ENCODE measurements at places on chromosomes 1 and 21.

DNA sequence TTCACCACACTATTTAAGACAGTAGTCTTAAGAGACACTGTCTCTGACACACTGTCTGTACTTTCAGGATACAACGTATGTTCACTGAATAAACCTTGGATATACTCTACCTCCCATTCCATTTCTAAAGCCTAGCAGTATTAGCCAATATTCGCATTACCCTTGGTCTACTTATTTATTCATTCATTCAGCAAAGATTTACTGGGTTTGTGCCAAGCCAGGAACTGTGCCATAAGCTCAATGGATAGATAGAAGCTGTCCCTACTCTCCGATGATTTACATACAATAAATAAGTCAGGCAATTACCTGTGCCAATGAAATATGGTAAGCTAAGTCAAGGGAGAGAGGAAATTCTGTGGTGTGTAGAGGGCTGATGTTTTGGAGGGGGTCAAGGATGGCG is 195.2 kb upstream of the RAB4A start:
- no peak for DNase-seq

DNA sequence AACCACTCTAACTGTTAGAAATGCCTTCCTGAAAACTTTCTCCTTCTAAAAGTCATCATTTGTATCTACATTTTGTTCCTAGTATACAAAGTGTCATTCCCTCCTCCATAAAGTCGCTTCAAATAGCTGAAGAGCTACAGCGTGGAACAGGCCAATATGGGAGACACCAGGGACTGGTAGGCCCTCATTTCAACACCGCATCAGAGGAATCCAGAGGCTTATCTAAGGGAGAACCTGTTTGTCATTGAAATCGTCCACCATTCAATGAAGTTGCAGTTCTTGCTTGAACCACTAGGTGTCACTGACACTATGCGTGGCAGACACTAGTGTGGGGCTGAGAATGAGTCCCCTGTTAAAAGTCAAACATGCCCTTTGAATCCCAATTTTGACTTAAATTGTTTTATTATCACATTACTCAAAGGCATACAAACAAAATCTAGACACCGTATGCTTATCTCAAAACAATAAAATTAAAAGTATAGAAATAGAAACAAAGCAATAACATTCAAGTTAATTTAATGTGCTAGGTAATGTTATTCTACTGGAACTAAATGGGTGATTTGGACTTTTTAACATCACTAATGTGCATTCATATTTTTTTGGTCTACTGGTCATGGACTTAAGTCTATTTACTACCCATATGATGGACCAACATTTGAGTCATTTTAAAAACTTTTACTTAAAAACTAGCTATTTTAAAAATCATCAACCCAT is 182.3 kb downstream of the FCRL5 start:
- DNase-seq: no peak

- no peak for DNase-seq
These were observed 2.6 kb upstream of the UQCRHL start for GRCh38 chr1:15810073-15810472.

- DNase-seq: no peak
These were observed 69.7 kb downstream of the NFIA start for GRCh38 chr1:61152066-61152465.

GRCh38 chr21:37383086-37383485 is 16.5 kb downstream of the DYRK1A start:
- DNase-seq: no peak

DNA sequence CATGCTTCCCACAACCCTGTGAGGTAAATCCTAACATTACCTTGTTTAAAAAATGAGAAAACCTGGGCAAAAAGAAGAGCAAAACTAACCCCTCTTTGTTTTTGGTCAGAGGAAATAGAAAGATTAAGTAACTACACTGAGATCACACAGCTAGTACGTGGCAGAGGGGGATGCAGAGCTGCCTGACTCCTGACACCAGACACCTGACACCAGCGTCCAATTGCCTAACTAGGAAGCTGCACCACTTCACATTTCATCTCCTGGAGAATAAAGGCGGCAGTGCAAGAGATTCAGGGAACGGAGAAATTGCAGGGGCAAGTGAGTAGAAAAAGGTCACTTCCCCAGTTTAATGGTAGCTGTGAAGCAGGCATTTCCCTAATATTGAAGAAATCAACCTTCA is 229.3 kb upstream of the PTBP2 start:
- DNase-seq: no peak

- no peak for DNase-seq
These were observed 89.4 kb upstream of the C1orf174 start for GRCh38 chr1:3989465-3989864.

DNA sequence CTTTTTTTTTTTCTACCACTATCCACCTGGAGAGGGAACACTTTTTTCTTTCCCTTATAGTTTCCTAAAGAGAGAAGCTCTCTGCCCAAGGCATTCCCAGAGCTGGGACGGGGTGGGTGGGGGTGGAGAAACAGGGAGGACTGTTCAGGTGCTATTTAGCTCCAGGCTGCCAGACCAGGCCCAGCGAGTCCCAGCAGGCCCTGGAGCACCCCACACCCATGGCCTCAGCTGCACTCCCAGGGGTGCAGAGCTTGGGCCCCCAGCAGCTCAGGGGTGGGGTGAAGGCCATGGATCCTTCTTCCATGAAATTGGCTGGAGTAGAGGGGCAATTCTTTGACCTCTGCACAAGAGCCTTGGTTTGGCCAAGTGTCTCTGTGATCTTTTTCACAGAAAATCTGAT is 4.1 kb downstream of the ETV3L start:
- DNase-seq: no peak

GRCh38 chr1:95435611-95436010 is 201.6 kb downstream of the RWDD3 start:
- no peak for DNase-seq

GRCh38 chr1:219220945-219221344 is 47.3 kb downstream of the LYPLAL1 start:
- DNase-seq: no peak

DNA sequence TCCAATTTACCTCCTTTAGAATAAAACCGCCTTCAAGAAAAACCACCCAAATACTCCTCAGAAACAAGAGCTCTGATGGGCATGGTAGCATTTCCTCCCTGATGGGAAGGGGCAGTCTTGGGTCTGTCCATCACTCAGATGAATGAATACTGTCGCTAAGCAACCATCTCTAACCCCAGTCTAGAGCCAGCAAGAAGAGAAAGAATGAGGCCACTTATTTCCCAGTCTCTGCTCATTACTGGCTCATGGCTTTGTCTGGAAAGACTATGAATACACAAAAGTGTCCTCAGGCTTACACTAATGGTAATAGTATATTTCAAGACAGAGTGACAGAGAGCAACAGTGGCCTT is 51.0 kb upstream of the F3 start:
- DNase-seq: no peak

- DNase-seq: no peak
These were observed 20.6 kb downstream of the ESPN start for GRCh38 chr1:6445062-6445763.

DNA sequence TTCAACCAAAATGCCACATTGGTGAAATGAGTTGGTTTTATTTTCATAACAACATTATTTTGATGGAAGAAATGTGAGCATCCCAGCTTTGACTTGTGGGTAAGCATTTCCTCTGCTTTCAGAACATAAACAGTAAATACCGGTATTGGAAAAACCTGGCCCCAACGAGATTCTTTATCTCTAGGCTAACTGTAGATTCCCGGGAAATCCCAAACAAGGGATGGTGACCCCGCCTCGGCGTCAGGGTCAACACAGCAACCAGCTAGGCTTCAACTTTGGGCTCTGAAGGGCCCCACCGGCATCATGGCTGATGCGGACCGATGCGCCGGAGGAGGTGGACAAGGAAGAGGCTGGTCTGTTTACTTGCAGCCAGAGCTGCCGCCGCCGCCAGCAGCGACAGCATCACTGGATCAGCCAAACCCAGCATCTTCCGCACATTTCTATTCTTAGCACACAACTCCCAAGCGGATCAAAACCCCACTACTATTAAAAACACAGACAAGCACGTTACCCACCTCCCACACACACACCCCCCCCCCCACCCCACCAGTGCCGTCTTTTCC is 1.1 kb downstream of the AKT3 start:
- DNase-seq: peak; percentile 9

DNA sequence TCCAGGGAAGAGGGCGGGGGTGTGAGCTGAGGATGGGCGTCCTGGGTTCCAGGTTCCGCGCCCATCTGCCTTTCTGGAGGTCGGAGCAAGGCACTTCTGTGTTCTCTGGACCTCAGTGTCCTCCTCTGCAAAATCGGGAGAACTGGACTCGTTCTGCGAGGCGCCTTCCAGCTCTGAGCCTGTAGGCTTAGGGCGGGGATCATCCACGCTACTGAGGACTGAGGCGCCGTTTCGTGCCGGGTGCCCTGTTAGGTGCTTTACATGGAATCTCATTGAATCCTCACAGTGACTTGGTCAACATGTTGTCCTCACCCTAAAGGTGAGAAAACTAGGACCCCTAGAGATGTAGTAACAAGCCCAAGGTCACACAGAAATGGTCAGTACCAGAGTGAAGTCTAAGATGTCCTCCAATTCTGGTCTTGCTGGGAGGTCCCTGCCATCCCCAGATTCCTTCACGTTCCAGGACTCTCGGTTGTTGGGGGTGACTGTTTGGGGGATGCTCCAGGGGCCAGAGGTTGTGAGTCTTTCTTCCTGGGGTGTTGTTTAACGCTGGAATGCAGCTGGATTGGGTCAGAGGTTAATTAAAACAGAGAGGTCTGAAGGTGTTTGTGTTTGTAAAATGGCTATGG is 677 bp downstream of the PRKAA2 start:
- DNase-seq: no peak

- no peak for DNase-seq
These were observed 46.4 kb downstream of the PKNOX1 start for GRCh38 chr21:43020771-43021170.

GRCh38 chr1:3194760-3195479 is 125.9 kb downstream of the PRDM16 start:
- no peak for DNase-seq

DNA sequence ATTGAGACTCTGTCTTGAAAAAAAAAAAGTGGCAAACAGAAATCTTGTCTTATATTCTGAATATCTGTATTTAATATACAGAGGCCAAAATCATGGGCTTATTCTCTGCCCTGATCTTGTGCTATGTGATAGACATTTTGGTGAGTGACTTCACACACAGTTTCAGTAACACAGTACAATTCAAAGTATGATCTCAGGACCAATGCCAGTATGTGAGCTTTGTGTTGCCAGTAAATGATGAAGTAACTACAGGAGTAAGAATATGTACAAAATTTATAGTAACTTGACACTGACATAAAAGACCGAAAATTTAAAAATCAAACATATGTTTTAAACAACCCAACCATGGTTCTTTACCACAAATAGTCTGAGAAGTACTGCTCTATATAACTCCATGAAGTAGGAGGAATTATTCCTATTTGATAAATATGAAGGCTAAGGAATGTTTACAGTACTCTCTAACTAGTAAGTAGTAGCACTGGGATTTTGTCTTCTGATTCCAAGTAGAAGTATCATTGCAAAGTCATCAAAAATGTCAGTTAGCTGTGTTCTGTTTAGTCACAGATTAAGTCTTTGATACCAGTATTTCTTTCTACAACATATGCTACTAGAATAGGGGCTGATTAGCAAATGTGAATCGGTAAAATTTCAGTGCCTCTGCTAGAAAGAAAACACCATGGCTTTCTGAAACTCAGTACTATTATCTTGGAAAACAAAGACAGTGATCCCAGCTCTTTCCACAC is 25.3 kb downstream of the DPH5 start:
- no peak for DNase-seq

- DNase-seq: no peak
These were observed 20.7 kb upstream of the IKBKE start for GRCh38 chr1:206449565-206449964.

DNA sequence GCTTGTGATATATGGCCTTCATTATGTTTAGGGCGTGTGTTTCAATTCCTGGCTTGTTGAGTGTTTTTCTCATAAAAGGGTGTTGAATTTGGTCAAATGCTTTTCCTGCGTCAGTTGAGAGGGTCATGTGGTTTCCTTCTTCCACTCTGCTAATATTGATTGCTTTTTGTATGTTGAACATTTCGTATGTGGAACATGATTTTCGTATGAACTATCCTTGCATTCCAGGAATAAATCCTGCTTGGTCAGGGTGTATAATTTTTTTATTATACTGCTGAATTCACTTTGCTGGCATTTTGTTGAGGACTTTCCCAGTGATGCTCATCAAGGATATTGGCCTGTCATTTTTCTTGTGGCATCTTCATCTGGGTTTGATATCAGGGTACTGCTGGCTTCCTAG is 4.7 kb upstream of the ATAD3A start:
- no peak for DNase-seq

DNA sequence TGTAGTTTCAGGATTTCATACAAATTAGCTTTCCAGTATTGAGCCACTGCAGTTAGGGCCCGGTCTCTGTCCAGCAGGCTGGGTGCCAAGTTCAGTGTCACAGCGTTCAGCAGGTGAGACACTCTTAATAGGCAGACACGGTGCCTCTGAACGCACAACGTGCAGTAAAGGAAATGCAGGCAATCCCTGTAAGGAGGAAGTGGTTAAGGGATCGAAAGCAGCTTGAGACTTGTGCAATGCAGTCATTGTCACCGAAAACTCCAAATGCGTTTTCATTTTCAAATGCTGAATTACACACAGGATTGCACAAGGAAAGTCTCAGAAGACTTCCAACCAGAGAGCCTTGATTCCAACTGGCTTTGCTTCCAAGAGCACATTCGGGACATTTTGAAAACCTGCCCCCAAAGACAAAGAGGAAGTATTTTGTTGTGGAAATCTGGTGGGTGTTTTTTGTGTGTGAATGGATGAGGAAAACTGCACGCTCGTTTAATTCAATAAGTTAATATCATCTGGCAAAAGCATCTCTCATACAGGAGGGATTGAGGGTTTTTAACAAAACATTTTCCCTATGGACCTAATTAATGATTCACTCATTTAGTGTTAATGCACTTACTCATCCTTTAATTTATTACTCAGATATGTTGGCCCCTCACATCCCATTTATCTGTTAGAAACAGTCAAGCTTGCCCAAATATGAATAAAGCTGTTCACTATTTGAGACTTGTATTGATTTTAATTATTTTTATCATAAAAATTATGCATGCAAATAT is 61.6 kb downstream of the PTGS2 start:
- DNase-seq: no peak

DNA sequence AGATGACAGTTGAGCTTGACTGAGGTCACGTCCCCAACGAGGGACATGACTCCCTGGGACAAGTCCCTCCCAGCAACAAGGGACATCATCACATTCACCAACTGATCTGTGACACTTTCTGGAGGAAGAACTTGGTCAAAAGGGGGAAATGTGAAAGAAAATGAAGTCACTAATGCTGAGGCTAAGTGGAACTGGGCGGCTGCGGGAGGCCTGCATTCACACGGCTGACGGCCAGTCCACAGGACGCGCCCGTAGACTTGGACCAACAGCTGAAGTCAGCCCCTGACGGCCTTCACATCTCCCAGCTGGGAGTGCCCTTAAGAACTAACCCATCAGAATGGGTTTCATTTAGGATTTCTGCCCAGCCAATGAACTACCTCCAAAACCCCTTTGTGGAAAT is 26.6 kb downstream of the POFUT2 start:
- no peak for DNase-seq

GRCh38 chr1:204867666-204868339 is 2.9 kb upstream of the NFASC start:
- DNase-seq: no peak
